ENCODE measurements at places on chromosomes 3 and 15.

- DNase-seq: peak; percentile 30
Measured at GRCh38 chr3:152269831-152270734, 1.4 kb downstream of the MBNL1 start.

DNA sequence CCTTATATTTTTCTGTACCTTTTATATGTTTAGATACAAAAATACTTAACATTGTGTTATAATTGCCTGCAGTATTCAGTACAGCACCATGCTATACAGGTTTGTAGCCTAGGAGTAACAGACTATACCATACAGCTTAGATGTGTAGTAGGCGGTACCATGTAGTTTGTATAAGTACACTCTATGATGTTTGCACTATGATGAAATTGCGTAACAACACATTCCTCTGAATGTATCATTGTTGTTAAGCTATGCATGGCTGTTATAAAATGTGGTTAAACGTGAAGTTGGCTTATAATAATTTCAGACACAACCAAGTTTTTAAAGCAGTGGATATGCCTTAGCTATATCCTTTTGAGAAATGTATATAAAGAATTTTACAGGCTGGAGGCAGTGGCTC lies 328.3 kb downstream of the PLCL2 start:
- DNase-seq: no peak

- no peak for DNase-seq
Measured at GRCh38 chr15:69983696-69984265, 113.9 kb downstream of the TLE3 start.

DNA sequence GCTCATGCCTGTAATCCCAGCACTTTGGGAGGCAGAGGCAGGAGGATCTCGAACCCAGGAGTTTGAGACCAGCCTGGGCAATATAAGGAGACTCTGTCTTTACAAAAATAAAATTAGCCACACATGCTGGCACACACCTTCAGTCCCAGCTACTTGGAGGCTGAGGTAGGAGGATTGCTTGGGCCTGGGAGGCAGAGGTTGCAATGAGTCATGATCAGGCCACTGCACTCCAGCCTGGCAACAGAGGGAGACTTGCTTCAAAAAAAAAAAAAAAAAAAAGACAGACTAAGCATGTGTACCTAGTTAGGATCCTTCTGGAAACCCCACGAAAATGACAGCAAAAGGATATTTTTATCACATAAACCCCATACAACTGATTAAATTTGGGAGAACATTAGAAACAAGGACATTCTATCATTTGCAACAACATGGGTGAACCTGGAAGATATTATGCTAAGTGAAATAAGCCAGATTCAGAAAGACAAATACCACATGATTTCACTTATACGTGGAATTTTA lies 44.9 kb downstream of the METTL6 start:
- DNase-seq: no peak

DNA sequence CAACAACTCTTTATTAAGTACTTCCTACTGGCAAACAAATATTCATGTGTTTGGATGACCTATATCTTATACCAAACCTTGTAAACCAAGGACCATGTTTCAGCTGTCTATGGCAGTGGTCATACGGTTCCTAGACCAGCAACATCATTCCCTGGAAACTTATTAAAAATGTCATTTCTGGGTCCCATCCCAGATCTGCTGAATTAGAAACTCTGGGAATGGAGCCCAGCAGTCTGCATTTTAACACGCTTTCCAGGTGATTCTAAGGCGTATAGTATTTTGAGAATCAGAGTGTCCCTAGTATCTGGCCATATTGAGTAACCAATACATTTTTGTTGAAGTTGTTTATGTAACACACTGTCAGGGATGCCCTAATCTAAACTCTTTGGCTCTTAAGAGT lies 363.4 kb upstream of the LRRC3B start:
- no peak for DNase-seq

- DNase-seq: no peak
Measured at GRCh38 chr3:70771426-70772147, 459.1 kb upstream of the MDFIC2 start.

DNA sequence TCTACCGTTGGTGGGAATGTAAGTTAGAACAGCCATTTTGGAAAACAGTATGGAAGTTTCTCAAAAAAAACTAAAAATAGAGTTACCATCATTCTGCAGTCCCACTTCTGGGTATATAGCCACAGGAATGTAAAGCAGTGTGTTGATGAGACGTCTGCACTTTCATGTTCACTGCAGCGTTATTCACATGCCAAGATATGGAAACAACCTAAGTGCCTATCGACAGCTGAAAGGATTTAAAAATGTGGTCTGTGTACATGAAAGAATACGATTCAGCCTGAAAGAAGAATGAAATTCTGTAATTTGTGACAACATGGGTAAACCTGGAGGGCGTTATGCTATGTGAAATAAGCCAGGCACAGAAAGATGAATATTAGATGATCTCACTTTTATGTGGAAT lies 157.7 kb downstream of the THSD4 start:
- no peak for DNase-seq

DNA sequence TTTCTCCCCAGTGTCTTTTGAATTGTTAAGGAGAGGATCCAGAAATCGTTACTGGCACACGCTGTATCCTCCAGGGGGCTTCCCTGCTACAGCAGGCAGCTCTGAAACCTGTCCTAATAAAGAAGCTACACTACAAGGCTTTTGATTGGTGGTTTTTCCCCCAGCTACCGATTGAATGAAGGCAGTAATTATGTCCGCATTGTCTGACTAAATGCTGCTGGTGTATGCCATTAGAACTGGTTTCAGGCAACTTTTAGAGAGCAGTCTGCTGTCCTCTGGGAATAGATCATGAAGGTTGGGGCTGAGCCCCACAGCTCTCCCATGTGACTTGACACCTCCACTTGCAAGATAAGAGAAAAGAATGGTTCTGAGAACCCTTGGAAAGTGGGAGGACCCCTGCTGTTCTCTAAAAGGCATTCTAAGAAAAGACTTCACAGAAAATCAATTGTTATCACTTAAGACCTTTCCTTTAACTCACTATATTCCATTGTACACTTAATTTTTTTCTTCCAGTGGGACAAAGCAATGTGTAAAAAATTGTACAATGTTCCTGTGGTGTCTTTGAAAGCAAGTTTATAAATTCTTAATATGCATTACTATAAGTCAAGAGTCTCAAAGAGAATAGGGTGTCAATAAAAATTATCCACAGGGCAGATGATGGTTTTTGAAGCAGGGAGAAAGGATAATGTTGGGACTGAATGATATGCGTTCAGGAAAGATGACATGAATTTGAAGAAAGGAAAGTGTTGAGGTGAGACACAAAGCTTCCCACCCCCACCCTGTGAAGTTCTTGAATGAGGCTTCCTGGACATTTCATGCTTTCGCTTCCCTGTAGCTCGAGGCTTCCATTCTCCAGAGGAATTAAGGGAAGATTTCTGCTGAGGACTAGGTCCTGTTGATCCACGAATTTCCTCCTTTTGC lies 53.0 kb upstream of the DAZL start:
- DNase-seq: peak; percentile 69

GRCh38 chr15:45666119-45666875 lies 31.5 kb downstream of the SQOR start:
- no peak for DNase-seq

- DNase-seq: no peak
Measured at GRCh38 chr15:33517944-33518343, 207.2 kb downstream of the RYR3 start.

DNA sequence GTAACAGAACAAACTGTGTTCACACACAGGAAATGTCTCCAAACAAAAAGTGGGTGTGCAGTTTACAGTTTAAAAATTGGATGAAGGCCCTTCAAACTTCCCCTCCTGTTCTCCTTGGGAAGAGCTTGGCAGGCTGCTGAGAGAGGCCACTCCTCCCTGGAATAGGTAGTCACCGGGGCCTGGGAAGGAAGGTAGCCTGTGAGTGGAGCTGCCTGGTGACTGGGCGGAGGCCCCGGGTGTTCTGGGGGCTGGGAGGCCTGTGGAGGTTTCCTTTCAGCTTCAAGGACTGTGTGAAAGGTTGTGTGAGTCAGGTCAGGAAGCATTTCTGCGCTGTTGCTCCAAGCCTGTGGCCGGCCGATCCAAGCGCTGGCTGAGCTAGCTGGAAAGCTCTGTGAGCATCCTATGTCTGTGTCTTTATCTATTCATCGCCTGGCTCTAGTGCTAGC lies 14.1 kb downstream of the SLCO3A1 start:
- peak; percentile 35 for DNase-seq

- DNase-seq: peak; percentile 80
Measured at GRCh38 chr3:52388348-52388821, 56.5 kb downstream of the SEMA3G start.

- no peak for DNase-seq
Measured at GRCh38 chr3:29099296-29099695, 181.6 kb upstream of the RBMS3 start.

DNA sequence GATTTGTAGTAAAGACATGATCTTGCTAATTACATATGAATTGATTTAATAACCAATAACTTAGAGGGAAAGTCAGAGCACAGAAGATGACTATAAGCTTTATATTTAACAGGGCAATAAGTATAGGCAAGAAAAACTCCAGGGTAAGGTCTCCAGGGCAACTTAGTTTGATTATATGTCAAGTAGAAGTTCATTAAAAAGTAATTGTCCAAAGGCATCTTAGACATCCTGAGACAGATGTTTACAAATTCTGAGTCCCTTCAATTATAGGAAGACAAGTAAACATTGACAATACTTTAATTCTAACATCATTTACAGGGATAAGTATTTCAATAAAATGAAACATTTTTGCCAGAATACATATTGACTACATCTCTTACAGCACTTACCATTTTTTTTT lies 416.0 kb downstream of the RAP2B start:
- no peak for DNase-seq

DNA sequence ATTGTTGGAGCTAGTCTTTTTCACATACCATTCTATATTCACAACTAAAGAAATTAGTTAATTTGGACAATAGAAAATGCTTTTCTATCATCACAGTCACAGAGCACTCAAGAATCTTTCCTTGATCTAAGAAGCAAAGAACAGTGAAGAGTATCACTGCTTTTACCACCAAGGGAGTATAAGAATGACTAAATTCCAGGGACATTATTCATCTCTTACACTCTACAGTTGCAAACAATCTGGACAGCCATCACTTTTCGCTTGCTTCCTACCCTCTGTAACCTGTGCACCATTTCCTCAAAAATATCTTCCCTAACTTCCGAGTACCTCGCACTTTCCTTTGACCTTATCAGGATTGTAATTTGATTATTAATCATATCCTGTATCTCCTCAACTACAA lies 359.5 kb upstream of the TMCO5A start:
- no peak for DNase-seq

GRCh38 chr3:47855461-47856383 lies 52.8 kb downstream of the DHX30 start:
- DNase-seq: no peak

GRCh38 chr3:25631989-25632388 lies 32.7 kb downstream of the TOP2B start:
- DNase-seq: no peak

DNA sequence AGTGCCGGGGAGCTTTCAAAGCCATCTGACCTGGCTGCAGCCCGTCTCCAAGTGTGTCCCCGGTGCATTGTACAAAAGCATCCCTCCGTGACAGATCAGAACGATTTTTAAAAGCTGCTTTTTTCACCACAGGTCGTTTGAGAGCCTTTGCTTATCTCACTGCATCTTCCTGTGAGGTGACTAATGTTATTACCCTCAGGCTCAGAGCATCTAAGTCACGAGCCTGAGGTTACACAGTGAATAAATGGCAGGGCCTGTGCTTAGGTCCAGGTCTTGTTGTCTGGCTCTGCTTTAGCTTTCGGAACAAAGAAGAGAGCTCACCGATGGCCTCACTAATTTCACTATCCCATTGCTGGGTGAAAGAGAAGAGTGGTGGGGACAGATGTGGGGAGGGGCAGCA lies 83.3 kb downstream of the SEC22A start:
- DNase-seq: no peak

DNA sequence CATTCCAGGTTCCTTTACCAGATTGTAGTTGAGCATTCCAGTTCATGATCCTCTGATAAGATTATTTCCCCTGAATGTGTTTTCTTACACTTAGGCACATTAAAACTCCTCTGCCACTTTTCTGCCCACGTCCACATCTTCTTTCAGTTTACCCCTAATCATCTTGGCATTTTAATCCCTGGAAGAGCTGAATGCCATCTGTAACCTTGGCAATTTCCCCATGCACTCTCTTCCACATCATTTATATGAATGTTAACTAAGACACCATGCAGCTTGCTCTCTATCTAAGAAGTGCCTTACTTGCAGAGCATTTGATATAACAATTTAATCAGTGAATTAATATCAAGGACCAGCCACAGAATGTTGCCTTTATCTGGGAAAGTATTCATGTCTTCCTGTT lies 25.8 kb downstream of the TIMP4 start:
- no peak for DNase-seq

- DNase-seq: no peak
Measured at GRCh38 chr15:63056829-63057228, 14.3 kb downstream of the TPM1 start.

DNA sequence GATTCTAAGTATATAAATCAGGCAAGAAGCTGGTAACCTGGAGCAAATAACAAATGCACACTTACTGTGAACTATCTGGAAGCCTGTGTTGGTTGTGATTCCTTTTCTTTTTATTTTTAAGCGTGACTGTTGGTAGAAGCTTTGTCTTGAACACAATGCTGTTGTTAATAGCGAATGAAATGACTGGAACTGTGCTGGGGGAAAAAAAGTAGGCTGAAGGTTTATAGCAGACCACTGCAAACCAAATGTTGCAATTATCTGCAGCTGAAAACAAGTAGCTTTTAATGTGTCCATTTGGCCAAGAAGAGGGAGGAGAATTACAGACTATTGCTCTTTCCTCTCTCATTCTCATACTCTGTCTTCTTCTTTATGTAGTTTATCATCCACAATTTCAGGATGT lies 184.5 kb upstream of the DNAJC19 start:
- DNase-seq: no peak

DNA sequence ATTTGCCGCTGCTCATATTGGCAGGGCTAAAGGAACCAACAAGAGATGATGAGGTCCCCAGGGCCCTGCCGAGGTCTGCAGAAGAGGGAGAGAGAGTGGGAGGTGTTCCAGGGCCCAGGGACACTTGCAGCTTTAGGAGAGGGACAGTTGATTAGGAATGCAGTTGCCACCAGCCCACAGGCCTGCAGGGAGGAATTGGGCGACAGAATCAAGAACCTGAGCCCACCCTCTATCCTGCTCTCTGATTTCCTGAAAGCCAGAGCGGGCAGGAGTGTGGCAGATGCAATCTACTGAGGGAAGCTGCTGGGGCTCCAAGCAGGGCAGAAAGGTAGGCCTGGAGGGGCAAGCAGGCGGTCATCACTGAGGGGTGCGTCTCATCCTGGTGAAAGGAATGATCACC lies 12.1 kb upstream of the PRR23E start:
- no peak for DNase-seq

GRCh38 chr15:48630245-48630644 lies 15.3 kb downstream of the FBN1 start:
- no peak for DNase-seq
